ENCODE measurements at places on chromosomes 5 and 9.

- DNase-seq = no peak
Measured at GRCh38 chr5:83528439-83528769, 56.9 kb downstream of the VCAN start.

- no peak for DNase-seq
Measured at GRCh38 chr5:505951-506525, 18.2 kb downstream of the SLC9A3 start.

GRCh38 chr9:89493671-89494070, 4.2 kb downstream of the SEMA4D start:
- no peak for DNase-seq

GRCh38 chr5:158965334-158965733, 134.4 kb downstream of the EBF1 start:
- no peak for DNase-seq

All from suppressor macrophage (primary cell).